ENCODE measurements at places on chromosomes 2 and 18.

- DNase-seq, result no peak
Measured at GRCh38 chr2:63875559-63876245, 34.0 kb downstream of the UGP2 start.

DNA sequence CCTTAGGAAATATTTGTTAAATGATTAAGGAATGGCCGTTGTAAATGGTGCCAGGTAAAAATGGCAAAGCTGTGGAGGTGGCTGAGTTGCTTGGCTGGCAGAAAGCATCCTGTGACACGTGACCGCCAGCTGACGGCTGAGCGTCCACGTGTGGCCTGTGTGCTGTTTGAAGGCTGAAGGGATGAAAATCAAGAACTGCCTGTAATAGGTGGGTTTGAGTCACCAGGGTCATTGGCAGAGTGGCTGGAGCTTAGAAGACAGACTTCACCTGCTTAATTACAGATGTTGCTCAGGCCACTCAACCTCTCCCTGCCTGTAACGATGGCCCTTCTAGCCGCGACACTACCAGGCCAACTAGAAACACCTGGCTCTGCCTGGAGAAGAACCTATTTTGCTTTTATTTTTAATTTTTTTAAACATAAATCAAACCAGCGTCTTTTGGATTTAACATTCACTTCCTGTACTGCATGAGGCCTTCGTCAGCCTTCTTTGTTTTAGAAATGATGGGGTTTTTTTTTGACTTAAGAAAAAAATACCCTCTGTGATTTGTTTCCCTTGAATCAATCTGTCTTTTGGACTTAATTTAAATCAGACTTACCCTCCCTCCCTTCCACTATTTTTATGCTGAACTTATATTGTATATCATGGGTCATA is 206.5 kb downstream of the PRKCE start:
- no peak for DNase-seq

- no peak for DNase-seq
Measured at GRCh38 chr2:72211777-72212485, 64.3 kb upstream of the CYP26B1 start.

DNA sequence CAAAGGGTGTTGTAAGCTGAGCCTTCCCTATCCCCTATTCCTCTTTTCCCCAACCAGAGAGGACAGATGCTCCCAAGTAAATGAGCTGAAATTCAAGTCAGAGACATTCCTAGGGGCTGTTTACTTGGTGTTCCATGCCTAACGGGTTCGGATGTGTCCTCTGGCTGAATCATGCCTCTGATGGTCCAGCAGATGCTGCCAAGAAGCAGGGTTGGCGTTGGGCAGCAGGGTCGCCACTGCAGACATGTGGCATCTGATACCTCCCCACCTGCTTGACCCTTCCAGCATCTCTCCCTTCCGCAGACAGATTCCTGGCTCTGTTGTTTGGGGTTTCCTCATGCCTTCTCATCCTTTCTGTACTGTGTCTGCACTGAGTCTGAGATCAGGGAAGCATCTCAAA is 108.3 kb downstream of the HNRNPLL start:
- DNase-seq, result no peak

DNA sequence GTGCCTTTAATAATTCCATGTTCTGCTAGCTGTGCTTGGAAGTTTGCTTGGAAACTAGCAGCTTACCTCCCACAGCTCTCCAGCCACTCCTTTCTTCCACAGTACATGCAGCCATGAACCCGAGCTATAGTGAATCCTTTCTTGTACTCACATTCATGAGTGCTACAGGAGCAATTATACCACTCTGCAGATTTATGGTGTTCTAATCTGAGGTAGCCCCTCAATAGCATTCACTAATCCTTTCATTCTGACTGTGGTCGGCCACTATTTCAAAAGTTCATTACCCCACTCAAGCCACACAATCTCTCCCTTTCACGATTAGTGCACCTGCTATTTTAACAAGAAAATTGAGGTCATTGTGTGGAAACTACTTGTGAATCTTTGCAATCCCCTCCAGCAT is 53.2 kb downstream of the CSRNP3 start:
- DNase-seq, result no peak

GRCh38 chr2:96359310-96359709 is 23.7 kb downstream of the NCAPH start:
- no peak for DNase-seq

DNA sequence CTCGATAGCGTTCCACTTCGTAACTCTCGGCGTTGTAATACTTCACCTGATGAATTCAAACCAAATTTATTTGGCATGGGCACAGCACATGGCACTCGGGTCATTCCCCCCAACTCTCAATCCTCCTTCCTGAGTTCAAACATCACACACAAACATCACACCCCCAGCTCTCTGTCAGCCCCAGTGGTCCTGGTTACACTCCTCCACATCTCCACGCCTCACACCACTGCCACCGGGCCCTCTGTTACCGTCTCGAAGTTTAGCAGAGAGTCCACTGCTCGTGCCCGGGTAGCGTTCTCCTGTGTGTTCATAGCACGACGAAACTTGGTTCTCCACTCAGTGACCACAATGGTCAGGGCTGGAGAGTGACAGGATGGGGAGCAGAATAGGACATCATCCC is 4.6 kb downstream of the ABCB6 start:
- no peak for DNase-seq

GRCh38 chr2:160076914-160077313 is 14.5 kb upstream of the PLA2R1 start:
- DNase-seq, result no peak

DNA sequence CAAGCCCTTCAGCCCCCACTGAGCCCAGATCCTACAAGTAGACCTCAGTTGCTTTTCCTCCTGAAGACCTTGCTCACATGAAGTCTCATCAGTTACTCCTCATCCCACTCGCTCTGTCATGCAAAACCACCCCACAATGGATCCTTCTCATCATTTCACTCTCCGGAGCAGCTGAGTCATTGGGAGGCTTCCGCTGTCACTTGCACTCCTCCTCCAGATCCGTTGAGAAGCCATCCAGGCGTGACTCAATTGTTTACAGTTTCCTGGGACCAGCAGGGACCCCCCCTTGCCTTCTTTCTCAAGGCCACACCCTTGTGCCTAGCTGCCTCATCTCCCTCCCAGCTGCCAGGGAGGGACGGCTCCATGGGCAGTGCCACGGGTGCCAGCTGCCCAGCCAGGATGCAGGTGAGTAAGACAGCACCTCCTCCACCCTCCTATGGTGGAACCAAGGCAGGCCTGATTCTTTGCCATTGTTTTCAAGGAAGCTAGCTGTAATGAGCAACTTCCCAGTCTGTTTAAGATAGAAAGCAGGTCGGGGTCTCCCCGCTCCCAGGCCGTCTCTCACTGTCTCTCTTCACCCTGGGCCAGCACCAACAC is 16.3 kb downstream of the GPR55 start:
- no peak for DNase-seq

DNA sequence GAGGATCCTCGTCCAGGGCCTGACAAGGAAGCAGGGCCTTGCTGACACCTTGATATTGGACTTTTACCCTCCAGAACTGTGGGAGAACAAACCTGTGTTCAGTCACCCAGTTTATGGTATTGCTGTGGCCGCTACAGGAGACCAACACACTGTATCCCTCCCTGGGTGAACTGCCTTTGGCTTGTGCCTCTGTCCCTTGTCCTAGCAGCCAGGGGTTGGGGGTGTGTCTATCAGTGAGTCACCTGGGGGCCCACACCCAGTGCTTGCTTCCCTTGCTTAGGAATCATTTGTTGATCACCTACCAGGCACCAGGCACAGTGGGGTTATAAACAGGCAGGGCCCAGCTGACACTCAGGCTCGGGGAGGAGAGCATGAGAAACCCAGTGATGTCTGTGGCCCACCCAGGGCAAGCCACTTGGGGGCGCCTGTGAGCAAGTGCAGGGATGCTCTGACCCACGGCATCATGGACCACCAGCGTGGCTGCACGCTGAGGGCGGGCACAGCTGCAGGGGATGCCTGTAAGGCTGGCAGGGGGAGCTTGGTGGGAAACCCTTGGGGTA is 17.1 kb downstream of the TMEM185B start:
- DNase-seq, result no peak

- no peak for DNase-seq
Measured at GRCh38 chr2:150153646-150154307, 333.7 kb downstream of the RND3 start.

DNA sequence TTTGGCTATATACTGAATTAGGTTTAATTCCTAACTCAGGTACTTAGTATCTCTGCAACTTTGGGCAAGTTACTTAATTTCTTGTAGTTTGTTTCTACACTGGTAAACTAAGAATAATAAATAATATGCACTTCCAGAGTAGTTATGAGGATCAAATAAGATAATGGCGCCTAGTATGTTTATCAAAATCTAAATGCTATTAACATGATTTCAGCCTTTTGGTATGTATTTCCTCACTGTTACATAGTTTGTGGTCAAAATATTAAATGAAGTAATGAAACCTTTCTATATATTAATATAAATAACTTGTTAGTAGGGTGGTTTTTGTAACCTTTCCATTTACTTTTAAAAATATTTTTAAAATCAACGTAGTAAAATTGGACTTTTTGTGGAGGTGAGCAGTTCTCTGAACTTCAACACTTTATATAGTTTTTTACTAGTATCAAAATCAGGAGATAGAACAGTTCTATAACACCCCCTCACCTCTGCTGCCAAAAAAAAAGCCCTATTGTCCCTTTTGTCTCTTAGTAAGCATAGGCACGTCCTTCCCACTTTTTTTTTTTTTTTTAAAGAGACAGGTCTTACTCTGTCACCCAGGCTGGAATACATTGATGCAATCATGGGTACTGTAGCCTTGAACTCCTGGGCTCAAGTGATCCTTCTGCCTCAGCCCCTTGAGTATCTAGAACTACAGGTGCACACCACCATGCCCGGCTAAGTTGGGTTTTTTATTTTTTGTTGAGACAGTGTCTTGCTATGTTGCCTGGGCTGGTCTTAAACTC is 44.8 kb downstream of the RAB3GAP1 start:
- no peak for DNase-seq

GRCh38 chr2:47528874-47529273 is 125.9 kb downstream of the MSH2 start:
- DNase-seq, result no peak

- no peak for DNase-seq
Measured at GRCh38 chr2:30306522-30306921, 75.2 kb downstream of the LBH start.

DNA sequence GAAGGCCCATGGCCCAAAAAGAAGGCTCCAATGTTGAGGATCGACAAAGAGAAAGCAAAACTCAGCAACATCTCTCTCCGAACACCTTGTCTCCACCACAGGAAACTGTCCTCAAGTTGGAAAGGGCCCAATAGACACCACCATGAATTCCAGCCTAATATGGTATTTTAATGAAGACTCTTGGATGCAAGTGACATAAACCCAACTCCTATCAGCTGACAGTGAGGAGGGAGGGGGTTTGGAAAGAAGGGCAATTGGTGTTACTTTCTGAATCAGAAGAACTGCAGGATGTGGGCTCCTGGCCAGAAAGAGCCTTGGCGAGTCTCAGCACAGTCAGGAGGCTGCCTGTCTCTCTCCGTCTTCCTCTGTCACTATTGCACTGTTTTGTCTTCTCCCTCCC is 40.3 kb upstream of the SIGLEC15 start:
- no peak for DNase-seq

GRCh38 chr2:26578113-26578458 is 63.1 kb downstream of the CIB4 start:
- no peak for DNase-seq
